Fibroblast of upper back skin (primary cell): ENCODE measurements at places on chromosomes 7 and 10.

DNA sequence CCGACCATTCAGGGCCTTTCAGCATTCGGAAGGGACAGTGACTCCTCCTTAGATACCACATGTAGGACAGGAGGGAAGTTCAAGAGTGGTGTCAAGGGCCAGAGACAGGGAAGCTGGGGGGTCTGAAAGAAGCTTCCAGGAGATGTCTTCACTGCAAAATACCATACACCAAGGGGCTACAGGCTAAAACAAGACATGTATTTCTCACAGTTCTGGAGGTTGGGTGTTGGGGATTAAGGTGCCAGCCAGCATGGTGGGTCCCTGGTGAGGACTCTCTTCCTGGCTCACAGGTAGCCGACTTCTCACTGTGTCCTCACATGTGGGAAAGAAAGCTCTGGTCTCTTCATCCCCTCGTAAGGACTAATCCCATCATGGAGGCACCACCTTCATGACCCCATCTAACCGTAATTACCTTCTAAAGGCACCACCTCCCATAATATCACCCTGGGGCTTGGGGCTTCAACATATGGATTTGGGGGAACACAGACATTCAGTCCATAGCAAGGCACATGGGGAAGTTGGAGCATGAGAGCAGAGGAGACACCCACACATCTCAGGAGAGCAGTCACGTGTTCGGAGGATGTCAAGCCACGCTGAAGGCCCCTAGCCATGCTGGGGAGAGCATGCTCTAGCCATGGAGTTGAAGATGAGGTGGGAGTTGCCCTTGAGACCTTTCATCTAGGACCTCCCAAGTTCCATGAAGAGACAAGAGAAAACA lies 73.9 kb upstream of the GDF10 start:
- no peak for DNase-seq

DNA sequence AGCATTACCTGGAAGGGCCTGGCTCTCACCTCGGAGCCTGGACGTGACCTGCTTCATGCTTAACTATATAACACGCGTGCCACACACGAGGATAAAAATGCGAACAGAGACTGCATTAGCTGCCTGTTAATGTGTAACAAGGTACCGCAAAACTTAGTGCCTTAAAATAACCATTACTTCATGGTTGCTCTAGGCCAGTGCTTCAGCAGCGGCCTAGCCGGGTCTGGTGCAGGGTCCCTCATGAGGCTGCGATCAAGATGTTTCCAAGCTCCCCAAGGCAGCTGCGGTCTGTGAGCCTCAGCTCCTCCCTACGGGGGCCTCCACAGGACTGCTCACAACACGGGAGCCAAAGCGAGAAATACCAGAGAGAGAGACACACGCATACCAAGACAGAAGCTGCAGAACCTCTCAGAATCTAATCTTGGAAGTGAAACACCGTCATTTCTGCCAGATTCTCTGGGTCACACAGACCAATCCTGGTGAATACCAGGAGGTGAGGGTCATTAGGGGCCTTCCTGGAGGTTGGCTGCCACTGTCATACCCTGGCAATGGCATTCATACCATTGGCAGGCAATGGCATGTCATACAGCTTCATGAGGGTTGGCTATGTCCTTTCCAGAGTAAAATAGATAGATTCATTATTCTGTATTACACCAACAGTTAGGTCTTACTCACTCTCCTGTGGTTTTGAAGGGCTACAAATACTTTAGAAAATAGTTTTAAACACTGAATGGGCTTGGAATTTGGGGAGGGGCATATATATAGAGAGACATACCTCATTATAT lies 94.5 kb downstream of the HIPK2 start:
- DNase-seq = peak; percentile 91

DNA sequence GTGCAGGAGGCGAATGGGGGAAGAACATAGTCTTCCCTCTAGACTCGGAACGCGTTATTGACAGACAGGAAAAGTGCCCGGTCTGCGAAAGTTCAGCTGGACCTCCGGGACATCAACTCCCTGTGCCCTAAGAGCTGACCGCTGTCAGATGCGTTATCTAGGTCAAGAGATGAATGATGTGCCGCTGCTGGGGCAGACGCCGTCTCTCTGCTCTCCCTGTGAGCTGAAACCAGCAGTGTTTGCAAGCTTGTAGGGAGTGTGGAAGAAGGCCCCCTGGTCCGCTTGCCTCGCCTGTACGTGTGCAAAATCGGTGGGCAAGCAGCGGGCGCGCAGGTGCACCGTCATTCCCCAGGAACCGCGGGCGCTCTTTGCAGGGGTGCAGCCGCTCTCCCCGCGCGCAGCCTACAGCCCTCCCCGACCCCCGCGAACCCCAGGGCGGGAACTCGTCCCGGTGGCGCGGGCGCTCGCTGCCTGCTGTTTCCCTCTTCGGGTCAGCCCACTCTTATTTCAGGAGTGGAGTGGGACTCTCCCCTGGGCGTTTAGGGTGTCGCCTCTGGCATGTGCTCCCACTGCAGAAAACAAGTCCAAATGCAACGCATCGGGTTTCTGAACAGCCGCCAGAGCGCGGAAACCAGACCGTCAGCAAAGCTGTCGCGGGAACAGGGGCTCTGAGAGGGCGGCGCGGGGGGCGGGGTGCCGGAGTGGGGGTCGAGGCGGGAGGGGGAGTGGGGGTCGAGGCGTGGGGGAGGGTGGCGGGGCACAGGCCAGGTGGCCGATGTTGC lies 1.8 kb upstream of the PFKFB3 start:
- peak; percentile 53 for DNase-seq

- DNase-seq = peak; percentile 23
Measured at GRCh38 chr7:129466796-129467195, 32.6 kb downstream of the STRIP2 start.

DNA sequence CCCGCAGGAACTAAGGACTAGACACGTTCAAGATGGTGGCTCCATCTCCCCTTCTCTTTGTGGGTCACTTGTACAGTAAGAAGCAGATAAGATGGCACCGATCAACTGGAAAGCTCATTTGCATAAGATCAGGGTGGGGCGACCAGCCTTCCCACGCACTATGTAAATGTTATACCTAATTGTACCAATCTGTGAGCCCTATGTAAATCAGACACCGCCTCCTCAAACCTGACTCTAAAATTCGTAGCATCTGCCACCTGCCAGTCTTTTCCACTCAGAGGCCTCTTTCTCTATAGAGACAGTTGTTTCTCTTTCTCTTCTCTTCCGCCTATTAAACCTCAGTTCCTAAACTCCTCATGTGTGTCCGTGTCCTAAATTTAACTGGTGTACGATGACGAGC lies 324.5 kb downstream of the PHF14 start:
- no peak for DNase-seq

DNA sequence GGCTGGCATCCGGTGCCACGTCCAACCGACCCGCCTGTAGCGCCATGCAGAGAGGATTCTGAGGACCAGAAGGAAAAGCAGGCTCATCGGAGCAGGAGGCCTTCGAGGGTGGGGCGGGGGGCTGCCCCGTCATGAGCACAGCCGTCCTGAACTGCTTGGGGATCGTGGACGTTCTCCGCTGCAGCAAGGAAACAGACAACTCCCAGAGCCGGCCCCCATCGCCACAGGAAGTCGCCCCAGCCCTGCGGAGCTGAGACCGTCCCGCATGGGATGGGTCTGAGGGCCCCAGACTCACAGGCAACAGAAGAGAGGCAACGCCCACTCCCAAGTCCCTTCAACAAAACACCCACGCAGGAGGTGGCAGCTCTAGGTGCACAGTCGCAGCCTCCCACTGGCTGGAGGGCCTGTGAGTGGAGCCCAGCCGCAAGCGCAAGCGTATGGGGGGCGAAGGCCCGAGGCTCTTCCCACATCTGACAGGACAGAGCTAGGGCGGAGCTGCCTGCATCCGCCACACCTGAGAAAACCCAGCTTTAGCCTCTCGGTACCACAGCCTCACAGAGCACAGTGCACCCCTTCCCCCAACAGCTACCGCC lies 64.7 kb upstream of the TNRC18 start:
- no peak for DNase-seq

DNA sequence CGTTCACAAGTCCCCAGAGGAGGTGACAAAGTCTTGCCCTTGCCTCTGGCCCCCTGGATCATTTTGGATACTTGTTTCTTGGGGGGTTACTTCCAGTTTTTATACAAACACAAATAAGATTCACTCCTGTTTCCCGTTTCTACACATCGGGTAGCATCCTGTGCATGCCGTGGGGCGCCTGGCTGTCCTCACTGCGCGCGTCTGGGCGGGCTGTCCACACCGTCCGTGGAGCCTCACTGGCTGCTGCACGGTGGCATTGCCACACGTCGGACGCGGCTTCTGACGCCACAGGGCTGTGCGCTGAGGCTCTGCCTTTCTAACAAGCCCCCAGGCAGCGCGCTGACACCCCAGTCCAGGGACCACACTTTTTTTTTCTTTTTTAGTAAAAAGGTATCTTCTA lies 18.4 kb downstream of the BNIP3 start:
- DNase-seq = no peak

DNA sequence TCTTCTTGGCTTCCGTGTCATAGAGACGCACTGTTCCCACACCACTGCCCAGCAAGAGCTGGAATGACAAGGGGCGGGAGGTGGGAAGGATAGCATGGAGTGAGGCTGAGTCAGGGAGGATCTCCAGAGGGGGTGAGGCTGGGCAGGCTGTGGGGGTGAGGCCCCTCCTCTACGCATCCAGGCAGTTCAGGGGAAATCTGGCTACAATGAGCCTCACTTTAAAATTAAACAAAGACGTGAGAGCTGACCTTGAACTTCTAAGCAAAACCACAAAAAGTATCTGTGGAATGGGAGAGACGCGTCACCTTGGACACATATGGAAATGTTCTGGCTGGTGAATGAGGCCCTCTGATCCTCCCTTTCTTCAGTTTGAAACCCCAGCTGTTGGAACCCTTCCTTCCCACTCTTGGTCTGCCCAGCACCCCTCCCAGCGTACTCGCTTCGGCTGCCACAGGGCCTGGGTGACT lies 17.7 kb downstream of the WDR91 start:
- peak; percentile 97 for DNase-seq

GRCh38 chr10:114021717-114022680 lies 21.7 kb upstream of the ADRB1 start:
- peak; percentile 81 for DNase-seq

DNA sequence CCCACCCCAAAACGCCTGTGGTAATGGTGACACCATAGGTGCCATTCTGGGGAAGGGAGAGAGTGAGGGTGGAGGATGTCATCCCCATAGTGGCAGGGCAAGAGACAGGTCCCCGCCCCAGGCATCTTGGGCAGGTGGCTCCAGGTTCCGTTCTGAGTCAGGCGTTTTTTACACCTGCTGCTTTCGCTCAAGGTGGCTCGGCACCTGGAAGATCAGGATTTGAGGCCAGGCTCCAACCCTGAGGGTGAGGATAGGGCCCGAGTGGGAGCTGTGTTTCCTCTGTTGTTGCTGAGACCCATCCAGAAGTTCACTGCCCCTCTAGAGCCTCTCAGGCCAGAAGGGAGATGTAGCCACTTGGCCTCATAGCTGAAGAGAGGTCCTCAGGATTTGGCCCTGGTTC lies 36.6 kb upstream of the DUSP5 start:
- no peak for DNase-seq

DNA sequence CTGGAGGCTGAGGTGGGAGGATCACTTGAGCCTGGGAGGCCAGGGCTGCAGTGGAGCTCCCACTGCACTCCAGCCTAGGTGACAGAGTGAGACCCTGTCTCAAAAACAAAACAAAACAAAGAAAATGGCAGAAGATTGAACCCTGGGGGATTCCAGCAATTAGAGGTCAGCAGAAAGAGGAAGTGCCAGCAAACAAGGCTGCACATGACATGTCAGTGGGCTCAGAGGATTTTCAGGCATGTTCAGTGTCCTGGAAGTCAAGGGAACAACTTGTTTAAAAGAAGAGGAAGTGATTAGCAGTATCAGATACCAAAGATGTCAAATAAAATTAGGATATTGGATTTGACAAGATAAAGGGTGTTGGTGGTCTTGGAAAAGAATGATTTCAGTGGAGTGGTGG lies 32.3 kb downstream of the RAB18 start:
- DNase-seq = no peak

- DNase-seq = peak; percentile 13
Measured at GRCh38 chr10:53839440-53840039, 961.5 kb downstream of the PCDH15 start.

GRCh38 chr10:117896517-117896916 lies 150.2 kb downstream of the RAB11FIP2 start:
- no peak for DNase-seq

- DNase-seq = peak; percentile 19
Measured at GRCh38 chr10:102856758-102857424, 2.8 kb downstream of the BORCS7 start.

- peak; percentile 72 for DNase-seq
Measured at GRCh38 chr10:108303149-108303548, 1138.6 kb upstream of the SORCS1 start.

- DNase-seq = no peak
Measured at GRCh38 chr10:79186486-79187120, 117.8 kb downstream of the ZMIZ1 start.

GRCh38 chr10:120365872-120366271 lies 91.2 kb upstream of the PLPP4 start:
- DNase-seq = peak; percentile 56

GRCh38 chr10:80064120-80064886 lies 14.2 kb upstream of the TMEM254 start:
- DNase-seq = no peak

DNA sequence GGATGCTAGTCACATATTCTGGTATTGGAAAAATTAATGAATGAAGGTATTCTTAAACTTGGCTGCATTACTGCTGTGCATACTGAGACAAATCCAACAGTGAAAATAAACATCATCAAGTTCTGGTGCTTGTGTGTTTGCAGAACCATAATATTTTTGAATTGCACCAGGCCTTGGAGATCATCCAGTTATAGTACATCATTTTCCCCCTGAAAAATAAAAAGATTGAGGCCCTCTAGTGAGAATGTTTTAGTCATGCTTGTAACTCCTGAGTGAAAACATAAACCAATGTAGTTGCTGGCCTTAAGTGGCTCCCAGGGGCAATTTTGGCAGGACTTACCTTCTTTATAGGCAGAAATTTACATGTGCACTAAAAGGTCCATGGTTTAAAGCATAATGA lies 218.8 kb upstream of the TMEM229A start:
- DNase-seq = no peak

GRCh38 chr7:43754596-43754995 lies 3.9 kb upstream of the BLVRA start:
- no peak for DNase-seq

DNA sequence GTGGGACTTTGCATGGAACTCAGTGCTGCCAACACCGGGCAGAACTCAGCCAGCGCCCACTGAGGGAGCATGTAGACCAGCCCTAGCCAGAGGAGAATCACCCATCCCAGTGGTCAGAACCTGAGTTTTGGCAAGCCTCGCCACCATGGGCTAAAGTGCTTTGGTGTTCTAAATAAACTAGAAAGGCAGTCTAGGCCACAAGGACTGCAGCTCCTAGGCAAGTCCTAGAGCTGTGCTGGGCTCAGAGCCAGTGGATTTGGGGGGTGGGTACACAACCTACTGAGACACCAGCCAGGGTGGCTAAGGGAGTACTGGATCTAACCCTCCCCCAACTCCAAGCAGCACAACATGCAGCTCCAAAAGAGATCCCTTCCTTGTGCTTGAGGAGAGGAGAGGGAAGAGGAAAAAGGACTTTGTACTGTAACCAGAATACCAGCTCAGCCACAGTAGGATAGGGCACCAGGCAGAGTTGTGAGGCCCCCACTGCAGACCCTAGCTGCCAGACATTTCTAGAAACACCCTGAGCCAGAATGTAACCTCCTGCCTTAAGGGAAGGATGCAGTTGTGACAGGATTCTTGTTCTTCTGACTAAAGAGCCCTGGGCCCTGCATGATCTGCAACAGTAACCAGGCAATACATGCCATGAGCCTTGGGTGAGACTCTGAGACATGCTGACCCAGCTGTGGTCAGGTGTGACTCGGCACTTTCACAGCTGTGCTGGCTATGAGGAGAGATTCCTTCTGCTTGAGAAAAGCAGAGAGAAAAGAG lies 24.4 kb downstream of the GSDME start:
- DNase-seq = peak; percentile 84
